NCI-H146 (cell line): ENCODE measurements at places on chromosomes 2 and 18.

GRCh38 chr2:130327703-130328527, 14.8 kb upstream of the IMP4 start:
- peak; percentile 68 for DNase-seq

- DNase-seq = no peak
These were observed 673.8 kb downstream of the ARHGAP15 start for GRCh38 chr2:143802871-143803650.

GRCh38 chr18:2654928-2655177, 673 bp upstream of the SMCHD1 start:
- no peak for DNase-seq

DNA sequence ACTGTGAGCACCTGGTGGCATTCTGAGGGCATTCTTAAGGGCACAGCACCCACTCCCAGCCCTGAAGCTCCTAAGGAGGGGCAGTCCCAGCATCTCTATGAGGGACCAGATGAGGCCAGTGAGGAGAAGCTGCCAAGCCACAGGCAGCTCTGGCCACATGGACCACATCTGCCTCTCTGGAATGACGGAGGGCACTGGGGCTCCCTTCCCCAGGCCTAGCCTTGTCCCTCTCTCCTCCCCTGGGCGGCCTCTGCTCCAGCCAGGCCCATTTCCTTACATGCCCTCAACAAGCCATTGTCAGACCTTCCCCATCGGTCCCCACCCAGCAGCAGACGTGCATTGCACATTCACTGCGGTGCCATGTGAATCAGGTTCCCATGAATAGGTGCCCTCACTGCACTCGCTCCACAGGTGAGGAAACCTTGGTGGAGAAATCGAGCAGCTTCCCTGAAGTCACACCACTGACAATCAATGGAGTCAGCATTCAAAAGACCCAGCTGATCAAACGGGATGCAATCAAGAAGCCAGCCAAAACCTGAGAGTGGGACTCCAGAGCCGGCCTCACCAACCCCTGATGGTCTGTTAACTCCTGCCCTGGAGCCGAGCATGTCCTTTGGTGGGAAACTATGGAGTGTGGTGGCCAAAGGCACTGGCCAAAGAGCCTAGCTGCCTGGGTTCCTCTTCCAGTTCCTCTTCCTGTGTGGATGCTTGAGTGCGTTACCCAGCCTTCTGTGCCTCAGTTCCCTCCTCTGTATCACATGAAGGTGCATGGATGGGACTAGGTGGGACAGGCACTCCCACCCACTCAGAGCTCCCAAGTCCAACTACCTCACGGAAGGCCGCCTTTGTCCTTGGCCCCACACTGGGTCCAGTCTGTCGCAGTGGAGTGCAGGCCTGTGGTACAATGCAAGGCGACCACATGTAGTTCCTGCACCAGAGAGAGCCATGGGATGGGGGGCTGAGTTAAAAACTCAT, 147.3 kb downstream of the ZFP36L2 start:
- DNase-seq = no peak

DNA sequence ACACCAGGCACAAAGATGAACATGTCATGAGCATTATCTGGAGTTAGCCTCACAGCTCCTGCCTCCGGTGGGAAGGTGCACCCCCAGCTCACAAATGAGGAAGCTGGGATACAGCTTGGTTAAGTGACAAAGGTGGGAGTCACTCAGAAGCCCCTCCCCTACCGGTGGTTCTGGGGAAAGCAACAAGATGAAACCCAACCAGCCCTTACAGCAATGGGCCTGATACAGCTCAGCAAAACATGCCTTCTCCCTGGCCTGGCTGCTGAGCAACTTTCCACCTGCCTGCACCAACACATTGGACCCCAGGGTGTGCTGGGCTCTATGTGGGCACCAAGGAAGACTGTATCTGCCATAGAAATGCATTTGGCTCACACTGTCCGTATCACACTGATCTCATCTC, 113.2 kb downstream of the GYPC start:
- DNase-seq = no peak

DNA sequence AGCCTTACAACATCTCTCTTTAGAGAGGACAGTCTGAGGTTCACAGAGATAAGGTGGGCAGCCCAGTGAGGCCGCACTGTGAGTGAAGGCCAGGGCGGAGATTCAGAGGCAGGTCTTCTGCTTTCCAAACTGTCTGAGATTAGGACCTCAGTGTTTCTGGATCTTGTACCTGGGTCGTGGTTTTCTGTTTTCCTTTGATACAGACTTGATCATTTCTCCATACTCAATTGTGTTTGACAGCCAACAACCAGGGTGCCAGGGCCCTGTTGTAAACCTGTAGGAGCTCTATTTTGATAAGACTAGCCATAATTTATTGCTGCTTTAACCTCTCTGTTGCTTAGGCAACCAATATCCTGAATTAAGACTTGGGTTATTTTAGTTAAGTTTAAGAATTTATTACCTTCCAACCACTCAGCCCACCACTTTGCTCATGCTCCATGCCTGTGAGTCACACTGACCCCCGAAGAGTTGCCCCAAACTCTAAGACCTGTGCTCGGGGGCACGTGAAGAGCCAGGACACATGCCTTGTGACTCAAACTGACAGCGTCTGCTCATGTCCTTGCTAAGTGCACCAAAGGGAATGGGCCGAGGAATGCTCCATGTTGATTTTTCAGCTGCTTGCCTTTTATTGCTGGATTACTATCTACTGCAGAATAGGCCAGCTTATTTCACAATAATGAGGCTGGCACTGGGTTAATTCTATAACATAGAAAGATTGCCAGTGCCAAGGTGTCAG, 248.6 kb downstream of the BCL2 start:
- DNase-seq = no peak
